ENCODE measurements at places on chromosomes 12 and 14.

DNA sequence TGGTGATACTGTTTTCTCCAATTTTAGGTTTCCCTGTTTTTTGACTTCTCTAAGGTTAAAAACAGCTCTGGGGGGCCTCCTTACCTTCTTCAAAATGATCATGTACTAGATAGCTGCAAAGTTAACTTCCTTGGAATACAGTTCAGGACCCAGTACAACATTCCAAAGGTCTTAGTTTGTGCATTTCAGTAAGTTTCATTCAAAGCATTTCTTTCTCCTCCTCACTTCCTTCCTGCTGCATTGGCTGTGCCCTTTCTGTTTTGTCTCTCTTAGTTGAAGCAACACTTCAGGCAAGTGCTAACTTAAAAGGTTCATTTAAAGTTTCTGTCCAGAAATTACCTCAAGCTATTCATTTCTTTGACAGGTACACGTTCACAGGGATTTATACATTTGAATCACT is 95.7 kb downstream of the SCN8A start:
- DNase-seq = no peak

GRCh38 chr12:60210756-60211155 is 614.9 kb downstream of the SLC16A7 start:
- DNase-seq = no peak

GRCh38 chr12:53145383-53146260 is 34.9 kb upstream of the ZNF740 start:
- DNase-seq = no peak

DNA sequence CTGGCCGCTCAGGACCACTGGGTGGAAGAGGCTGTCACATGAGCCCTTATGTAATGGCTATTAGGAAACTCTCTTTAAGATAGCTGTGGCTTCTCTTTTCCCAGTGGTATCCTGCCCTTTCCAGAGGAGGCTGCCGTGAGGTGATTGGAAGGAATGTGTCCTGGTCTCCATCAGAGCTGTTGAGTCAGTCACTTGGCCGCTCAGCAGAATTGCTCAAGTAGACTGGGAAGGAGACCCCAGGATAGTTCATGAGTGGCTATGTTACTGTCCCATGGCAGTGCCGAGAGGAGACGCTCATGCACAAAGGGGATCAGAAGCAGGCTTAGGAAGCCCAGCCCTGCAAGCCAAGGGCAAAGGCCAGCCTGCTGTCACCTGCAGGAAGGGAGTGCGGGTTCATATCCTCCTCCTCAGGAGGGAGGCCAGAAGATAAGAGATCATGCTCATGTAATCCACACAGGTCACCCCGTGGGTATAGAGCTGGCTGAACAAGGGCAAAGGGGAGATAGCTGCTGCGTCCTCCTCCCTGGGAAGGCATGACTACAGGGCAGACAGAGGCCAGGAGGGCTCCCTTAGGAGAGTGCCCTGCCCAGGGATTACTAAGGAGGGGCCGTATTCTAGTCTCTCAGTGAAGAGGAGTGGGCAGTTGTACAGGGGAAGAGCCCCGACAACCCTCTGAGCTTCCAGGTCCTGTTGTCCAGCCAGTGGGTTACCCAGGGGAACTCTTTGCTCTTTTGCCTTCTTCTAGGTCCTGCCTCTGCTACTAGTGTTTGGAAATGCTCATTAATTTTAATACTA is 137.0 kb upstream of the MAX start:
- DNase-seq = no peak

DNA sequence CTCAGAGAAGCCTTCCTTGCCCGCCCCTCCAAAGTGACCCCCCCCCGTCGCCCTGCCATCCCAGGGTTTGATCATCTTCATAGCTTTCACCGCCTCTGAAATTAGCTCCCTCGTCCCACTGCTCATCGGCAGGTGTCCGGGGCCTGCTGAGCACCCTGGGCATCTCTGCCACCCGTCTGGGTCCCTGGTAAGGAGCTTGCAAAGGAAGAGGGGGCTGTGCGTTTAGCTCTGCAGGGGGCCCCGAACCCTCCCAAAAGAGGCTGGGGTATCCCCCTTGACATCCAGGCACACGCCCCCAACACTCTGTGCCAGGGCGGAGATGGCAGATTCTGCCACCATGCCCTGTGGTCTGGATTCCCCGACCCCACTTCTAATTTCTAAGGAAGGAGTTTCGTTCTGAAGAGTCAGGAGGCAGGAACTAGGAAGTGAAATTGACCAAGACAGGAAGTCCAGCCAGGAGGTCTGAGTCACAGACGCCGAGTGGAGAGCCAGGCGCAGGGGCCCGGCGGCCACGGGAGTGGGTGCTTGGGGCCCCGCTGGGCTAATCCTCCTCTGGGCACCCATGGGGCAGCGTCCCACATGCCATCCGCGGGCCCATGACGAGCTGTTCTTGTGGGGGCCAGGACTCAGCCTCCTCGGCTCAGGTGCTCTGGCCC is 95.7 kb downstream of the RFLNA start:
- no peak for DNase-seq
